Gastroesophageal sphincter (tissue), 4 donors: ENCODE measurements at places on chromosomes 7 and 10.
A peak's percentile ranks its signal among the peaks of the same experiment; 100 is the strongest.

GRCh38 chr10:97042081-97042480 lies 143.7 kb downstream of the SLIT1 start:
- peaks cover 13% of the 10 kb centered on the region for H3K4me1 ChIP-seq
- no peak overlapping the region for H3K4me3 ChIP-seq
- no peaks in the 10 kb centered on the region for H3K36me3 ChIP-seq
- no peak overlapping the region for H3K27ac ChIP-seq
- ATAC-seq: no peak
- no peaks in the 10 kb centered on the region for H3K27me3 ChIP-seq

GRCh38 chr7:98133181-98133580 lies 26.5 kb downstream of the LMTK2 start:
- no peaks in the 10 kb centered on the region for H3K4me1 ChIP-seq
- H3K36me3 ChIP-seq: peaks cover 11% of the 10 kb centered on the region
- no peaks in the 10 kb centered on the region for H3K27me3 ChIP-seq
- no peak overlapping the region for H3K4me3 ChIP-seq
- ATAC-seq: no peak
- H3K27ac ChIP-seq: no peak overlapping the region

DNA sequence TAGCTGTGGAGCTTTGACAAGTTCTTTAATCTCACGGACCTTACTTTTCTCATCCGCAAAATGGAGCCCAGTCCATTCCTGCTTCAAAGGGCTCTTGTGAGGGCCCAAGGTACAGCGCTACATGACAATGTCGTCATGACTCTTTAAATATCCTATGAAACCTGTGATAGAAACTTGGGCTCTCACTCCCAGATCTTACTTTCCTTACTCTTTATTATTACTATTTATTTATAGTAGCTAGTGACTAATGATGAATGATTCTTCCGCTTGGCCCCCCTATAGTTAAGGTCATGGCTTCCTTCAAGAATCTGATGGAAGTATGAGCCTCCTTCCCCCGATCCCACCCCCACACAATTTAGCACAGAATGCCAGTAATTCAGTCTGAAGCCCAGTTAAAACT lies 41.9 kb downstream of the RBM20 start:
- no peaks in the 10 kb centered on the region for H3K36me3 ChIP-seq
- no peak overlapping the region for H3K27ac ChIP-seq
- ATAC-seq: no peak
- H3K4me3 ChIP-seq: no peak overlapping the region
- H3K27me3 ChIP-seq: no peaks in the 10 kb centered on the region

DNA sequence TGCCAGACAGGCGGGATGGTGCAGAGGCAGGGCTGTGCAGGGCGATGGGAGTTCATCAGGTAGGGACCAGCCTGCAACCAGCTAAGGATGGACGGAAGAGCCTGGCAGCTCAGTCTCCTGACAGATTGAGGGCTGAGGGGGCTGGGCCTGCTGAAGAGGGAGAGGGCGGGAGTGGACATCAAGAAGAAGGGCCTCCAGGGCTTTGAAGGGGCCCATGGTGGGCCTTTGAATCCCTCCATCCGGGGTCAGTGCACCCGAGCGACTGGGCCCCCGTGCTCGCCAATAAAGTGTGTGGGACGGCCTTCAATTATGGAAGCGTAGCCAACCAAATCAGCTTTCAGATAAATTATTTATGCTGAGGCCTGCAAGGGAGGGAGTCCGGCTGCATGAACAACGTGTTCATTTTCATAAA lies 431.2 kb downstream of the RPS24 start:
- H3K4me3 ChIP-seq: no peak overlapping the region
- H3K27ac ChIP-seq: no peak overlapping the region
- H3K27me3 ChIP-seq: no peaks in the 10 kb centered on the region
- H3K36me3 ChIP-seq: no peaks in the 10 kb centered on the region
- no peaks in the 10 kb centered on the region for H3K4me1 ChIP-seq
- no peak for ATAC-seq

- no peaks in the 10 kb centered on the region for H3K27me3 ChIP-seq
- no peak overlapping the region for H3K4me3 ChIP-seq
Measured at GRCh38 chr10:70880077-70880534, 8.3 kb downstream of the PCBD1 start.

DNA sequence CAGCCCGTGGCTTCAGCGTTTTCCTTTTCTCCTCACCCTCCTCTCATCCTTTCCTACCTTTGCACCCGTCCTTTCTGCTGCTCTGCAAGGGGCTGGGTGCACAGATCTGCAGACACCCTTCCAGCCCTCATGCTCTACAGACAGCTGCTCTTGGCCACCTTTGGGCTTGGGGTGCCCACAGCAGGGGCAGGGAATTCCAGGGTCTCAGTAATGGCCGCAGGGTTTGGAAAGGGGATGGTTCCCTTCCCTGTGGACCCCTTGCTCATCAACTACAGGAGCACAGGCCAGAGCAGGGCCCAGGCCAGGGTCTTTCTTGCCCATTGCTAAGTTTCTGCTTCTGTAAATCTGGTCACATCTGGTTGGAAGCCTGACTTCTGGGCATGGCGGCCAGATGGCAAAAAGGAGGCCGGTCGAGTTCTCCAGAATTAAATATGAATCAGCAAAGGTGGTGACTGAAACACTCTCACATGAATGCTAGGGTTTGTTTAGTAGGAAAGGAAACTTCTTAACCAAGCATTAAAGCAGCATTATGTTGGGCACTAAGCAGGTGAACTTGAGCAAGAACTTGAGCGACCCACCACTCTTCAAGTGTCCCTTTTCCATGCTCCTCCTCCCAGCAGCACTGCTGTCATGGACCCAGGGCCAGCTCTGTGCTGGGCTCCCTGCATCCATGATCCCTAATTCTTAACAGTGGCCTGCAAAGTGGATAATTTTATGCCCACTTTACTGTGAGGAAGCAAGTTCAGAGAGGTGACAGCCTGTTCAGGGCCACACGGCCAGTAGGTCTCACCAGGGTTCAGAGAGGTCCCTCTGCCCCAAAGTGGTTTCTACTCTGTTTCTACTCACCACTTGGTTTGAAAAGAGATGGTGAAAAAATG lies 1.5 kb downstream of the ECHDC3 start:
- no peaks in the 10 kb centered on the region for H3K4me1 ChIP-seq
- no peak overlapping the region for H3K27ac ChIP-seq
- H3K4me3 ChIP-seq: peak overlapping the region; percentile 67
- ATAC-seq: no peak
- no peaks in the 10 kb centered on the region for H3K36me3 ChIP-seq
- H3K27me3 ChIP-seq: no peaks in the 10 kb centered on the region

DNA sequence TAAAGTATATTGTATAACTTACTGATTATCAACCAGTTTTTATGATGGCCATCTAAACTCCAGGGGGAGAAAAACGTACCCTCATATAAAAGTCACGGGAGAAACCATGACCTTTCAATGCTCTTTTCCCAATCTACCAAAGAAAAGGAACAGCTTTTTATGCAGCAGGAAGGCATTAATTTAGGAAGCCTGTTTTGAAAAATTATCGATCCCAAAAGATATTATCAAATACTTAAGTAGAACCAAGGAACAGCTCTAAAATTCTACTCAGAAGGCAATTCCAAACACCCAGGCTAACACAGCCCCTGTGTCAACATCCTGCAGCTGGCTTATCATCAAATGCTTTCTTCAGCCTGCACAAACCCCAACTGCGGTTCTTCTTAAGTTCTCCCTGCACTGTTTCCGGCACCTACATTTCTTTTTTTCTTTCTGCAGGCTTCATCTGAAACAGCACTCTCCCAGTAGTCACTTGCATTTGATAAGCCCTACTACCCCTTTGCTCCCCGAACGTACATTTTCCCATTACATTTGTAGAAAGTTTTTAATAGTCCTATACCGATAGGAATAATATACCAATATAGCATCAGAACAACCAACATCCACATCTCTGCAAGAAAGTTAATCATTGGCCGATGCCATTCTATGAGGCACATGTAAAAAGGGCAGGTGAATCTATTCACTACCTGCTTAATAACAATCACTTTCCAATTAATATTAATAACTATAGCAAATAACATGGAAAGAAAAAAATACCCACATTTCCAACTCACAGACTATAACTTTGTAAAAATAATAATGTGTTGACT lies 47.9 kb downstream of the PIP4K2A start:
- no peak for ATAC-seq
- H3K27me3 ChIP-seq: no peaks in the 10 kb centered on the region
- H3K36me3 ChIP-seq: no peaks in the 10 kb centered on the region
- H3K27ac ChIP-seq: no peak overlapping the region
- H3K4me3 ChIP-seq: no peak overlapping the region
